ENCODE measurements at places on chromosomes 12 and 14.
A peak's percentile ranks its signal among the peaks of the same experiment; 100 is the strongest.

- DNase-seq: no peak
Measured at GRCh38 chr12:112539221-112539620, 120.5 kb downstream of the PTPN11 start.

DNA sequence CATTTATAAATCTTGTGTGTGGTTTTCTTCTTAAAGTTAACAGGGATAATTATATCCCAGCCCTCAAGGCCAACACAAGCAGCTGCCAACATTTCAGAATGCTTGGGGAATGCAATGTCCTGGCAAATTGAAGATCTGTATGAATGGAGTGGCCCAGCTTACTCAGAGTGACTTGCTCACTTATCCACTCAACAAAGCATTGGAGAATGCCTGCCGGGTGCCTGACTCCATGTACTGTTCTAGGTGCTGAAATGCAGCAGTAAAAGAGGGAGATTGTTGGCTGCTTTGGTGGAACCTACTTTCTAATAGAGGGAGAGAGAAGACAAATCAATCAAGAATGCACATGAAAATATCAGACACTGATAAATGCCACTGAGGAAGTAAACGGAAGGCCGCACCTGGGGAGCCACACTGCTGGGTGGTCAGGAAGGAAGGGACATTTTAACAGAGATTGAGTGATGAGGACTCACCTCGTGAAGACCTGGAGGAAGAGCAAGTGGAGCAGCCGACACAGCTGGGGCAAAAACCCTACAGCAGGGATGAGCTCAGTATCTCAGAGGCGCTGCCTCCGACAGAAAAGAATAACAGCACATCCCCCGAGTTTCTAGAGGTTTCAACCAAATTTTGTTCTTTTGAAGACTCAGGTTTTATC lies 61.2 kb upstream of the VASH1 start:
- no peak for DNase-seq

DNA sequence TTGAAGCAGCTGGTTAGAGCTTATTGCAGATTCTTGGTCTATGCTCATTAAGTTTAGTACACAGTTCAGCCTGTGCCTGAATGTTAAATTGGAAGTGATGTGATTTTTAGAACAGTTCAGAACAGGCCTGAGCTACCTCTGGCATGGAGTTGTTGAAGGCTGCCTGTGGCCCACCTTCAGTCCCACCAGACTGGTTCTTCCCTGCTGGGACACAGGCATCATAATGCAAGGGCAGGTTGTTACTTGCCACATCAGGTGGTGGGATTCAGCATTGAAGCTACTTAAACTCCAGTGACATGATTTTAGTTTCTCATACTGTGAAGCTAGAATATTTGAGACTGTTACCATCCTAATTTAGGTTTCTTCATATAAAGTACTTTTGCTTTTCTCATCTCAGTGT lies 49.4 kb downstream of the PROX2 start:
- DNase-seq: no peak

- DNase-seq: no peak
Measured at GRCh38 chr14:81471062-81471461, 62.6 kb downstream of the SEL1L start.

- DNase-seq: no peak
Measured at GRCh38 chr12:128267131-128267622, at the start of gene TMEM132C. Gene TMEM132C, plus strand, starts transcription at chr12:128267170. Its CDS starts 233 bp downstream, at chr12:128267403.

DNA sequence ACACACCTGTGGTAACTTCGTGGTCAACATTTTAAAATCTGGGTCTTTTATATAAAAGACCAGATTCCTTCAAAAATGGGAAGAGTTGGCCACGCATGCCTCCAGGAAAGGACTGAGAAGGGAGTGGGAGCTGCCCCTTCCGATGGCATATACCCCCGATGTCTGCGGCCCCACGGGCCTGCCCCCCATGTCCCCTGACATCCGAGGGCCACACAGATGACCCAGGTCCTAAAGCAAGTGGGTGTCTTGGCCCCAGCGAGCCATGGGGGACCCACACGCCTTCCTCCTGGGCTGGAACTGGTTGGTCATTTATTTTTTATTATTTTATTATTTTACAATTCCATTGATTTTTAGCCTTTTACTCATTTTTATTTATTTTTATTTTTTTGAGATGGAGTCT lies 142.5 kb downstream of the PIWIL1 start:
- DNase-seq: no peak

- no peak for DNase-seq
Measured at GRCh38 chr14:70009961-70010360, 130.7 kb downstream of the SMOC1 start.

DNA sequence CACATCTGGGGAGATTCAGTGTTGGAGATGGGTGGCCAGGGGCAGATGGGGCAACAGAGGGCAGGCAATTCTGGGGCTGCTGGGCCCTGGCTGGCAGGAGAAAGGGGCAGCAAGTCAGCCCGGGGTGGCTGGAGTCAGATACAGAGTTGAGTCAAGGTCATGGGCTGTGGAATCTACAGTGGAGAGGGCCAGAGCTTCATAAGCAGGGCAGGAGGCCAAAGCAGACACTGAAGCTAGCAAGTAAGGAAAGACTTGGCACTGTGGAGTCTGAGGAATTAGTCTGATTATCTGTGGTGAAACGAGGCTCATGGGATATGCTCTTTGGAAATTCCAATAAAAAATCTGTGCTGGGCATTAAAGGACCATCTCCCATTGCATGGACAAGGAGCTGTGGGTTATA lies 95.5 kb downstream of the TMX1 start:
- no peak for DNase-seq

DNA sequence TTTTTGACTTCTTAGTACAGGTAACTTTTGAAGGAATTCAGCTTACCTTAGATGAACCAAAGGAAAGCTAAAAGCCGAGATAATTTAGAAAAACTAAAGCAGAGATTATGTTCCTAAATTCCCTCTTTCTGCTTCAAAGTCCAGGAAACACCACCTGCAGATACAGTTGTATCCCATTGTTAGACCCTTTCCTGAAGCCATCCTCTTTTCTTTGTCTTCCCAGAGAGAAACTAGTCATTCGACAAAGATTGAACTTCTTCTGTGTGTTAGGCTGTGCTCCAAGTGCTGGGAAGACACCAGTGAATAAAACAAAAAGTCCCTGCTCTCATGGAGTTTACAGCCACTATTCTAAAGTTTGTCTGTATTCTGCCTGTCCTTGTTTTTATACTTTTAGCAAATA lies 29.3 kb downstream of the PPM1A start:
- no peak for DNase-seq

- DNase-seq: no peak
Measured at GRCh38 chr14:102015771-102016170, 51.4 kb downstream of the DYNC1H1 start.

- DNase-seq: peak; percentile 80
Measured at GRCh38 chr12:55930771-55931316, at the start of gene DGKA. Gene DGKA, plus strand, starts transcription at chr12:55931162. Its CDS starts 5,342 bp downstream, at chr12:55936504.

- no peak for DNase-seq
Measured at GRCh38 chr14:54532111-54533012, 22.7 kb downstream of the CGRRF1 start.

- DNase-seq: no peak
Measured at GRCh38 chr12:92968176-92968813, 39.2 kb upstream of the EEA1 start.

DNA sequence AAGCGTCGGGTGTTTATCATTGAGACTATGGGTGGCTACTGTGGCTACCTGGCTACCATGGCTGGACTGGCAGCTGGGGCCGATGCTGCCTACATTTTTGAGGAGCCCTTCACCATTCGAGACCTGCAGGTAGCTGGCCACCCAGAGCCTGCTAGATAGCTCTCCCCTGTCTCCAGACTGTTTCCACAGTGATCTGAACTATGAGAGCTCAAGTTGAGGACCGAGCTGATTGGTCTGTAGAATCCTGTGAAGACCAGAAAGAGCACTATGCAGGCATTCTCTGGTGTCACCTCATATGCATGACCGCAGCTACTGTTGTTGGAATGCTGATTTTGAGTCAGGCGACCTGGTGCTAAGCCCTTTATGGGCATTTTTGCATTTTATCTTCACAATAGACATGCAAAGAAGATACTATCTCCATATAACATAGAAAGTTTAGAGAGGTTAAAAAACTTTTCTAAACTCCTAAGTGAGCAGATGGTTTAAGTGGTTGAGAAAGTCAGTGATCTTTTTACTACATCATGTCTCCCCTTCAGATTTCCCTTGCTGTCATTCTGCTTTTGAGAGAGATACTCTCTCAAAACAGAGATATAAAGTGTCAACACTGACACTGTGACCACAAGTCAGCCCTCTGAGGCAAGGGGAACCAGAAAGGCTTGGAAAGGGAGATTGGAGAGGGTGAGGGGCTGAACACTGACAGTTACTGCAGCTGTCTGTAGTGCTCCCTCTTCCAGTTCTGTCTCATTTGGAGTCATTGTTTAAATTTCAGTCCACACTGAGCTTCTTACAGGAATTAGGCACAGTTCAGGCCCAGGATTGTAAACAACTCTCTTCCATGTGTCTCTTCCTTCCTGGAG lies 14.3 kb downstream of the ASB8 start:
- DNase-seq: no peak

- DNase-seq: no peak
Measured at GRCh38 chr12:27552886-27553560, 29.0 kb downstream of the PPFIBP1 start.

DNA sequence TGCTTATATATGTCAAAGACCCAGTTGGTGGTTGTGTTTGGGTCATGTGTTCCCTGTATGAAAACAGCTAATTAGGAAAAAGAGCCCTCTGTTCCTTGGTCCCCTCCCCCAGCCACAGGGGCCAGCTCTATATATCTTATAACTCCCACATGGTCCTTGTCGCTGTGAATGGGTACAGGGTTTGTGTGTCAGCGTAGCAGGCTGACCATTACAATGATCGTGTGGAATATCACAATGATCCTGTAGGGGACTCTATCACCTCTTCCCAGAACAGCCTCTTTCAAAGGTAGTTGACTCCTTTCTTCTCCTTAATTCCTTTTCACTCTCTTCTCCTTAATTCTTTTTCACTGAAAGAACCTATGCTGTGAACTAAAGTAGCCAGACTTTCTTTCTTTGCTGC lies 51.6 kb upstream of the RIC8B start:
- no peak for DNase-seq

- no peak for DNase-seq
Measured at GRCh38 chr12:67223225-67223624, 45.9 kb upstream of the CAND1 start.

GRCh38 chr12:114691196-114691595 lies 7.2 kb upstream of the TBX3 start:
- no peak for DNase-seq

DNA sequence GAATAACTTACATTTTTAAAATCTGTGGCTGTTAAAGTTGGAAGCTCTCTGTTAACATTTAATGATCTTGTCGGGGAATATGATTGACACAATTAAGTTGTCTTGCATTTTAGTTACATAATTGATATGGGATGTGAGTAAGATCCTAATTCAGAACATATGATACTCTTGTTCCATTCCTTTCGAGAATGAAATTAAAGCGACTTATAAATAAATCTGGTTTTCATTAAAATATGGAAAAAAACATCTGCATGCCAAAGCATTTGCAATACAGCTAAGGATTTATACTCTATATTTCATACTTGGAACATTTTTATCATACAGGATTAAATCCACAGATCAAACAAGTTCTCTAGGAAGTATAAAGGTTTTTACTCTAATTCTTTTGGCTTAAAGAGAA lies 52.0 kb downstream of the SLC38A6 start:
- no peak for DNase-seq

DNA sequence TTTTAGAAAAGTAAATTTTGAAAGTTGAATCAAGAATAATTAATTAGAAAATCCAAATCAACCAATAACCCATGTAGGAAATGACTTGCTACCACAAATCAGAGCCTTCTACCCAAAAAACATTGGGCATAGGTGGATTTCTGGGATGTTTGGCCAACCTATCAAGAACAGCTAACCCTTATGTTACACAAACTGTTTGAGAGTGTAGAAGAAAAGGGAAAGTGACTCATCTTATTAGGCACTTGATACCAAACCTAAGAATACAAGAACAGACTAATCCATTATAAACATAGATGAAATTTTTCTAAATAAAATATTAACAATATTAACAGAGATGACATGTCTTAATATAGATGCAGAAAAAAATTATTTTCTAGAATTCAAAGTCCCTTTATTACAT lies 260.4 kb downstream of the ZFP36L1 start:
- DNase-seq: no peak

GRCh38 chr12:79983986-79984620 lies 49.2 kb upstream of the PPP1R12A start:
- no peak for DNase-seq

DNA sequence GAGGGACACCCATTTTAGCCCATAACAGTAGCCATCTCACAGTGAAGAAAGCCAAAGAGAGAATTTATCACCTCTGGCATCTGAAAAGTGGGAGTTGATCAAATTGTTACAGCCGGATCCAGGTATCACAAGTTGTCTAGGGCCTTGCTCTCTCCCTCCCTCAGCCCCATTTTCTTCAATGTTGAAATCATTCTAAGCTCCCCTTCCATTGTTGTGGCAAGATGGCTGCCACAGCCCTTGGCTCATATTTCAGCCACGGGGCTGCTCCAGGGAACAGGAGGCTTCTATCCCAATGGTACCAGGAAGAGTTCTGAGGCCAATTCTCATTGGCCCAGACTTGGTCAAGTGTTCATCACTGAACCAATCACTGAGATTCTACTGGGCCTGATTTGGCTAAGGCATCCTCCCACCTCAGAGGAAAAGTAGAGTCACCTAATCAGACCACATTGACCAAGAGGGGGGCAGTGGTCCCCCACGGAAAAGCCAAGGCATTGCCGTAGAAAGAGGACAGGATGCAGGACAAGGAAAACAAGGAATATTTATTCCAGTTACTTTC lies 106.2 kb downstream of the GPATCH2L start:
- no peak for DNase-seq

DNA sequence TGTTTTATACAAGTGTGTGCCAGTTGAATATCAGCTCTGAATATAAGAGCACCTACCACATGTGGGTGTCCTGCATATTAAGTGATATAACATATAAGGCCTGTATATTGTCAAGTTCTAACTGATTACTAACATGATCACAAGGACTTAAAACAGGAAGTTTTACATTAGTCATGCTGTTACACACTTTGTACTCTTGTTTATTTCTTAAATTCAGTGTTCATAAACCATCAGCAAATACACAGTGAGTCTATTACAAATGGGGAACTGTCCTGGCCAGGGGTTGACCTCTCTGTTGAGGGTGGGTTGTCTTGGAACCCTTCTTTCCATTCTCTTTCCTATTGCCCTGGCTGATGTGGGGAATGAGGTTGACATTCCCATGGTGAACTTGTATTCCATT lies 19.1 kb downstream of the HELB start:
- DNase-seq: no peak

- no peak for DNase-seq
Measured at GRCh38 chr12:100120355-100120754, 22.3 kb downstream of the BLTP3B start.

DNA sequence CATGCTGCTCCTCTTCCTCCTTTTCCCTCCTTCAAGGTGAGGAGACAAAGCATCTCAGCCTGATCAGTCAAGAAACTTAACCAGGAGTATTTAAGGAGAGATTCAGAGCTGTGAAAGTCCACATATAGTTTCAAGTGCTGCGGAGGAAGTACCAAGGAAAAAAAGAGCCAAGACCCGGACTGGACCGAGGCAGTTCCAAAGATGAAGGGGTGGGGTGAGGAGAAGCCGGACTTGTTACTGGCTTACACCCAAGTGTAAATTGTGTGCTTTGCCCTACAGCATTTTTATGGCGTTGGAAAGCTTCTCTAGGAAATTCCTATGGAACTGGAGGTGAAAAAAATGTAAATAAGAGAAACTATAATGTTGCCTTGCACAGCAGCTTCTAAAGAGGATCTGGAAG lies 263.1 kb downstream of the GRIN2B start:
- DNase-seq: no peak

Measured in stimulated activated naive CD4-positive, alpha-beta T cell treated with Interleukin-2 at 50 U/mL for 16 hours (primary cell).